ENCODE measurements at places on chromosomes 3 and 15.

DNA sequence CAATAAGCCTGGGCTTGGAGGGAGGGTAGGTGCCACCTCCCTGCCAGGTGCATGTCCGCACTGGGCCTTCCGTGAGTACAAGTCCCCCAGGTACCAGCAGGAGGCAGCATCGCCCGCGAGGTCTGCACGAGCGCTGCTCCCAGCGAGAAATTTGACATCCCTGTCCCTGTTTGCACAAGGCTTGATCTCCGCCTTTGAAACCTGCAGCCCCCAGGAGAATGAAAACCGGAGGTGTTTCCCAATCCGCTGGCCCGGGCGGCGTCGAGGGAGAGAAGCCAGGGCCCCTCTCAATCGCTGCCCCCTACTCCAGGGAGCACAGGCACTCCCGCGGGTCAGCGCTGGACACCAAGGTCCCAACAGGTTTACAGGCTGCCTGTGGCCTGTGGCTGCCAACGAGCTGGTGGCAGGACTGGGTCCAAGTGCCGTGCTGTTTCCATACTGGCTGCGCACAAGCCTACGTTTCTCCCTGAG is 961 bp downstream of the HAPLN3 start:
- no peaks in the 10 kb centered on the region for H3K36me3 ChIP-seq
- H3K27me3 ChIP-seq = peaks cover 29% of the 10 kb centered on the region
- DNase-seq = peak; percentile 57
- H3K4me1 ChIP-seq = peaks cover 29% of the 10 kb centered on the region
- H3K4me3 ChIP-seq = peak overlapping the region; percentile 62

DNA sequence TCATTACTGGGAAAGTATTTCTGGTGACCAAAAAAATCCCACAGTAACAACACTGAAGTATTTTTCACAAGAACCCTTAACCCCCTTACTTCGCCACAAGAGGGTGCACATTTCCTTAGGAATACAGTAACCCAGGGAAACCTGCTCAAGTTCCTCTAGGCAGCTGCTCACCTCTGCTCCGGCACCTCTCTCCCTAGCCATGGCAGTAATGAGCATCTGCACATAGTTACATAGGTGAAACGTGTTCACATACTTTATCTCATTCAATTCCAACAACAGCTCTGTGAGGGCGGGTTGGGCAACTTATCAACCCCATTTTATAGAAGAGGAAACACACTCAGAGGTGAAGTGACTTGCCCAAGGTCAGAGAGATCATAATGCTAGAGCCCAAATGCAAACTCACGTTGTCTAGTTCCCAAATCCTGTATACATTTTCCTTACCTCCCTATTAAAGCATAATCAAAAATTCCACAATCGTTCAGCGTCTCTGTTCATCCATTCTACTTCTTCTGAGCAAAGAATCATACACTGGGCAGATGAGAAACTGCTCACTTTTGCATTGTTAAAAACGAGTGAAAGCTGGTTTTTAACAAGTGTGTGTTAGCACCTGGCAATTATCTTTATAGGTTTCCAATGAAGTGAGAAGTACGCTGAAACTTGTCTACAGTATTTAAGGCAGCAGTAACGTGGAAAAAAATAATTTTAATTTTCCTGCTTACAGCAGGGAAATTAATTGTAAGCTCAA is 90.7 kb downstream of the IGF2BP2 start:
- H3K36me3 ChIP-seq = peaks cover 2% of the 10 kb centered on the region
- peak overlapping the region; percentile 22 for H3K4me3 ChIP-seq
- H3K27ac ChIP-seq = no peak overlapping the region
- DNase-seq = peak; percentile 30

GRCh38 chr15:39312984-39313383 is 267.9 kb upstream of the THBS1 start:
- no peak overlapping the region for H3K27ac ChIP-seq
- no peak for DNase-seq
- no peaks in the 10 kb centered on the region for H3K4me1 ChIP-seq
- H3K27me3 ChIP-seq = no peaks in the 10 kb centered on the region

- H3K4me1 ChIP-seq = no peaks in the 10 kb centered on the region
- no peaks in the 10 kb centered on the region for H3K36me3 ChIP-seq
- no peak for DNase-seq
- H3K27me3 ChIP-seq = peaks cover 2% of the 10 kb centered on the region
Observed at GRCh38 chr3:26365706-26366105, 256.9 kb upstream of the LRRC3B start.

DNA sequence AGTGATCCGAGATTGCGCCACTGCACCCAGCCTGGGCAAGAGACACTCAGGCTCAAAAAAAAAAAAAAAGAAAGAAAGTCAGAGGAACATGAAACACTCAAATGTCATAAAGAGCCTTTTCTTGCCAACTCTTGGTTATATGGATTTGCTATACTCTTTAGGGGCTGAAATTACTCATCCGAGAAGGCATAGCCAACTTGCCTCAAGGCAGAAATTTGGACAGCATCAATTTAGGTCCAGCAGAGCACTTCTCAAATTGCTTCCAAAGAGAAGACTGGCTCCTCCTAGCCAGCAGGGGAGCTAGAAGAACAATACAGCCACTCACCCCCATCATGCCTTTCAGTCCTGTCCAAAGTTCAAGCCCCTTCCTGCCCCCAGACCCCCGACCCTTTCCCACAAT is 43.8 kb downstream of the OSBPL10 start:
- H3K27ac ChIP-seq = no peak overlapping the region
- H3K27me3 ChIP-seq = peaks cover 3% of the 10 kb centered on the region
- H3K4me1 ChIP-seq = peaks cover 12% of the 10 kb centered on the region
- H3K4me3 ChIP-seq = no peak overlapping the region
- DNase-seq = no peak

- no peaks in the 10 kb centered on the region for H3K27me3 ChIP-seq
- H3K4me3 ChIP-seq = no peak overlapping the region
- H3K36me3 ChIP-seq = peaks cover 10% of the 10 kb centered on the region
- DNase-seq = no peak
Observed at GRCh38 chr3:101646726-101647125, 30.2 kb downstream of the ZBTB11 start.

- no peaks in the 10 kb centered on the region for H3K27me3 ChIP-seq
- no peak overlapping the region for H3K27ac ChIP-seq
- H3K4me1 ChIP-seq = no peaks in the 10 kb centered on the region
- no peak overlapping the region for H3K4me3 ChIP-seq
- no peak for DNase-seq
- H3K36me3 ChIP-seq = no peaks in the 10 kb centered on the region
Observed at GRCh38 chr3:172020763-172021162, 18.6 kb upstream of the FNDC3B start.

GRCh38 chr3:70970171-70970570 is 613.4 kb downstream of the FOXP1 start:
- H3K27ac ChIP-seq = no peak overlapping the region
- H3K4me3 ChIP-seq = no peak overlapping the region
- no peak for DNase-seq
- H3K36me3 ChIP-seq = peaks cover 21% of the 10 kb centered on the region

DNA sequence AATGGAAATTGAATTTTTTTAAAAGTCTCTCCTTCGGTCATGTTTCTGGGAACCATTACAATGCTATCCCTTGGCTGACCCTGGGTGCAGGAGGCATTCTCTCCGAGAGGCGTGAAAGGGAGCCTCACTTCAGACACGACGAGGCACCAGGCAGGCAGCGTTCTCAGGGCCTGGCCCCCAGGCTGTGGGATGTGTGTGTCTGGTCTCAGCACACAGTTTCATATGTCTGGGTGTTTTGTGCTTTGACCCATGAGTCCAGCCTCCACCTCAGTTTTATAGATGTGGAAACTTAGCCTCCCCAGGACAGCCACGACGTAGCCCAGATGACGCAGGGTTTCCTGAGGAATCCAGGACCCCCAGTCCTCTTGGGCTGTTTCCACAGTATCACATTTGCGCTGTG is 34.0 kb downstream of the FGD5 start:
- H3K36me3 ChIP-seq = no peaks in the 10 kb centered on the region
- H3K4me1 ChIP-seq = no peaks in the 10 kb centered on the region
- peaks cover 32% of the 10 kb centered on the region for H3K27me3 ChIP-seq
- DNase-seq = no peak
- no peak overlapping the region for H3K27ac ChIP-seq

DNA sequence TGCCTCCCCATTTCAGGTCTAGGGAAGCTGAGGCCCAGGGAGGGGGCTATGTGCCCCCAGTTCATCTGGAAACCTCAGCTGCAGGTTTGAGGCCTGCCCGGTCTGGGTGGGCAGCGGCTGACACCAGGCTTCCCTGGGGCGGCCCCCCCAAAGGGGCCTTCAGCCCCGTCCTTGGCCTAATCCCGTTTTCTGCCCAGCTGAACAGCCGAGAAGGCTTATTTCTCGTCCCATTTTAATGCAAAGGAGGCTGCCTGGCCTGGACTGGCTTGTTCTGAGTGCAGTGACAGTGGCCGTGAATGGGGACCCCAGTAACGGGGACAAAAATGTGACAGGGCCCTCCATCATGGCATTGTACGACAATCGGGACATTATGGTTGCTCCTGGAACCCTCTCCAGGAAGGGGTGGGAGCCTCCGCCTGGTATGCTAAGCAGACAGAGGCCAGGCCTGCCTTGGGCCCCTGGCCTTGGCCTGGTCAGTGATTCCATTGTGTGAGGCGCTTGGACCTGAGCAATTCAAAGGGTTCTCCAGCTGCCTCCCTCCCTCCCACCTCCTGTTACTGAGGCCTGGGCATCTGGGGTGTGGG is 93.9 kb downstream of the WNT7A start:
- H3K36me3 ChIP-seq = no peaks in the 10 kb centered on the region
- peak overlapping the region; percentile 96 for H3K27ac ChIP-seq
- peak; percentile 44 for DNase-seq
- H3K4me3 ChIP-seq = peak overlapping the region; percentile 58
- peaks cover 88% of the 10 kb centered on the region for H3K4me1 ChIP-seq

- H3K27me3 ChIP-seq = no peaks in the 10 kb centered on the region
- H3K27ac ChIP-seq = peak overlapping the region; percentile 78
- H3K4me1 ChIP-seq = no peaks in the 10 kb centered on the region
Observed at GRCh38 chr3:168034152-168034928, 61.4 kb downstream of the GOLIM4 start.

DNA sequence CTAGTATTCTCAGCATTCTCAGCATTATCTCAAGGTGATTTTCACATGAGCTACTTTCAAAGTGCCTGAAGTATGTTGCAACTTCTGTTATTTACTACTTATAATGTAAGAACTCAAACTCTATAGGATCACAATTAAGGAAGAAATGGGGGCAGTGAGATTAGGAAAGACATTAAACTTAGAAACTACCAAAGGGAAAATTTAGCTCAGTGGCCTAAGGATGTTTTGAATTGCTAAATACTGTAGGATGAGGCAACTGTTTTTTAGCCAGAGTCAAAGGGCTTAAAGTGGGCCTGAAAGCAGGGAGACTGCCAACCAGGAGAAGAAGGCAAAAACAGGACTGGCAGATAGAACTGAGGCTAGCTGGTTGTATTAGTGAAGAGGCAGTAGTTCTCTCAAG is 55.5 kb upstream of the MBNL1 start:
- no peak for DNase-seq
- peaks cover 5% of the 10 kb centered on the region for H3K4me1 ChIP-seq
- H3K4me3 ChIP-seq = no peak overlapping the region
- H3K27me3 ChIP-seq = no peaks in the 10 kb centered on the region
- no peaks in the 10 kb centered on the region for H3K36me3 ChIP-seq
- H3K27ac ChIP-seq = no peak overlapping the region

GRCh38 chr15:89442671-89443307 is 53.6 kb downstream of the RHCG start:
- H3K27me3 ChIP-seq = peaks cover 82% of the 10 kb centered on the region
- H3K36me3 ChIP-seq = no peaks in the 10 kb centered on the region
- DNase-seq = peak; percentile 75
- no peak overlapping the region for H3K4me3 ChIP-seq
- H3K4me1 ChIP-seq = peaks cover 17% of the 10 kb centered on the region

- peaks cover 46% of the 10 kb centered on the region for H3K4me1 ChIP-seq
- no peak overlapping the region for H3K27ac ChIP-seq
- no peaks in the 10 kb centered on the region for H3K27me3 ChIP-seq
- H3K36me3 ChIP-seq = peaks cover 5% of the 10 kb centered on the region
Observed at GRCh38 chr15:85421116-85421925, 40.9 kb downstream of the AKAP13 start.

GRCh38 chr15:37099319-37100108 is 835 bp downstream of the MEIS2 start:
- H3K4me1 ChIP-seq = peaks cover 61% of the 10 kb centered on the region
- DNase-seq = no peak
- peaks cover 92% of the 10 kb centered on the region for H3K27me3 ChIP-seq
- H3K27ac ChIP-seq = peak overlapping the region; percentile 98

GRCh38 chr3:179528772-179529171 is 34.0 kb upstream of the ACTL6A start:
- no peaks in the 10 kb centered on the region for H3K36me3 ChIP-seq
- DNase-seq = no peak
- H3K4me3 ChIP-seq = no peak overlapping the region
- H3K27me3 ChIP-seq = peaks cover 2% of the 10 kb centered on the region
- H3K27ac ChIP-seq = no peak overlapping the region

DNA sequence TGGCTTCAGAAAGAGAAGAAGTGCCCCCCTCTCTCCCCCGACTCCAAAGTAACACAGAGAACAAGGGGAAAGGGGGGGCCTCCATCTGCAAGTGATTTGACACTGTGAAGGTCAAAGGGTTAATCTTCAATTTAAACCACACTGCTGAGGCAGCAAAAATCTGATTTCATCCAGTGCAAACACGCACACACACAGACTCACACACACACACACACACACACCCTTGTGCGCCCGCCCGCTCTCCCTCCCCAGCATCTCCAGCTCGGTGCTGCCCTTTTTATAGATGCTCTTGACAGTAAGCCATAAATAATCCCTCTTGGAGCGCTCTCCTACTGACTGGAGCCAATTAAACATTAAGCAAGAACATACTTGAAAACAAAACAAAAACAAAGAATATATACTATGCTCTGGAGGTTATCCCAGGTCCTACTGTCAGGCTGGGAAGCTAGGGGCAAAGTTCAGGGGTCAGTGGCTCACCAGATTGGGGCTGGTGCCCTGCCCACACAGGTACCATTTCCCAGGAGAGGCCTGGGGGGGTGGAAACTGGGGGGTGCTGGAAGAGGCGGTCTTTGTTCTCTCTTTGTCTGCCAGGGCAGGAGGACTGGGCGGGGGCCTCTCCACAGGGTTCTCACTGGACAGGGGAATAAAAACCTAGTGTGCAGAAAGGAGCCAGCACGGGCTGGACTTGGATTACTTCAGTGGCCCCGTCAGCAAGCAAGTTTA is 16.3 kb downstream of the BMF start:
- H3K36me3 ChIP-seq = no peaks in the 10 kb centered on the region
- no peaks in the 10 kb centered on the region for H3K27me3 ChIP-seq

DNA sequence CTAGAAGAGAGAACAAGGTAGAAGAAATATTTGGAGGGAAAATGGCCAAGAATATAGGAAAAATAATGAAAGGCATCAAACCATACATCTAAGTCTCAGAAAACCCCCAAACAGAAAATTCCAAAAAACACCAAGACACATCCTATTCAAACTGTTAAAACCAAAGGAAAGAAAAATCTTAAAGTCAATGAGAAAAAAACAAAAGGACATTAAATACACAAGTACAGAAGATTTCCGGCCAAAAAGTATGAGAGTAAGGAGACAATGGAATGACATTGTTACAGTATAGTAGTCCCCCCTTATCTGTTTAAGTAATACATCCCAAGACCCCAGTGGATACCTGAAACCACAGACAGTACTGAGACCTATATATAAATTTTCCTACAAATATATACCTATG is 18.8 kb downstream of the CLASP2 start:
- no peaks in the 10 kb centered on the region for H3K4me1 ChIP-seq
- DNase-seq = no peak
- no peaks in the 10 kb centered on the region for H3K27me3 ChIP-seq
- H3K36me3 ChIP-seq = peaks cover 51% of the 10 kb centered on the region
